ENCODE measurements at places on chromosomes 2 and 18.
A peak's percentile ranks its signal among the peaks of the same experiment; 100 is the strongest.

GRCh38 chr2:85760371-85760770, 6.6 kb downstream of the ATOH8 start:
- DNase-seq = no peak

GRCh38 chr2:212548455-212548819, 9.8 kb upstream of the ERBB4 start:
- DNase-seq = no peak

GRCh38 chr2:159051661-159052060, 83.2 kb downstream of the TANC1 start:
- no peak for DNase-seq

DNA sequence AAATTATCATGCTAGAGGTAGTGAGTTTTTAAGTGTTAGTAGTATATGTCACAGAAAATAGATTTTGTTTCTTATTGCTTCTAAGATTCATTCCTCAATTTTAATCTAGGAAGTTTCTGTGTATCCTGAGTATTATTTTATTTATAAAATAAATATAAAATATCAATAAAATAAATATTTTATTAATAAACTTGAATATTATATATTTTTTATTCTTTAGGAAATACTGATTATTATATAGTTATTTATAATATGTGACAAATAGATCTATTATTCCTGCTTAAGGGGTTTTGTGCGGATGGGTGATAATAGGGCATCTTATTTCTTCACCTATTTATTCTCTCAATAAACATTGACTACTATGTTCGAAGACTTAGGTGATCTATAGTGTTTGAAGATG, 191.0 kb downstream of the ZNF407 start:
- DNase-seq = no peak

GRCh38 chr2:150141226-150142001, 346.1 kb downstream of the RND3 start:
- DNase-seq = no peak

- DNase-seq = peak; percentile 94
Observed at GRCh38 chr2:85595301-85596025, at the start of gene RNF181. RNF181 (plus strand) TSS chr2:85595745; CDS start chr2:85595764, 19 bp downstream.

- no peak for DNase-seq
Observed at GRCh38 chr2:183666031-183666430, 541.8 kb downstream of the NUP35 start.

- no peak for DNase-seq
Observed at GRCh38 chr2:69209482-69209881, 177.5 kb downstream of the GFPT1 start.

GRCh38 chr2:216879727-216880508, 20.1 kb upstream of the TNP1 start:
- no peak for DNase-seq

DNA sequence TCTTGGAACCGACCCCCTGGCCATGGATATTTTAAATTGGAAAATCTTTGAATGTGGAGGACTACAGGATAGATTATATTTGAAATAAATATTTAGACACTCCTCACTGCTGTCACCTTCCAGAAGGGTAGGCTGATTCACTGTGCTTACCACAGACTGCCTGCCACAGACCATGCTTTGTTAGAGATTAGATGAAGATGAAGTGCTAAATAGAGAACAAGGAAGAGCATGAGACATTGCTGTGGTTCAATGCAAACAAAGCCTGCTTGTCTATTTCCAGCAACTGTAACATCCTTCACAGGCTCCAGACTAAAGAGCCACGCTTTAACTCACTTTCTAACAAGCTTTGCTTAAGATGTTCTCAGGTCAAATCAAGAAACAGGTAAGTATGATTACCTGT, 81.0 kb upstream of the TMEM17 start:
- DNase-seq = no peak

DNA sequence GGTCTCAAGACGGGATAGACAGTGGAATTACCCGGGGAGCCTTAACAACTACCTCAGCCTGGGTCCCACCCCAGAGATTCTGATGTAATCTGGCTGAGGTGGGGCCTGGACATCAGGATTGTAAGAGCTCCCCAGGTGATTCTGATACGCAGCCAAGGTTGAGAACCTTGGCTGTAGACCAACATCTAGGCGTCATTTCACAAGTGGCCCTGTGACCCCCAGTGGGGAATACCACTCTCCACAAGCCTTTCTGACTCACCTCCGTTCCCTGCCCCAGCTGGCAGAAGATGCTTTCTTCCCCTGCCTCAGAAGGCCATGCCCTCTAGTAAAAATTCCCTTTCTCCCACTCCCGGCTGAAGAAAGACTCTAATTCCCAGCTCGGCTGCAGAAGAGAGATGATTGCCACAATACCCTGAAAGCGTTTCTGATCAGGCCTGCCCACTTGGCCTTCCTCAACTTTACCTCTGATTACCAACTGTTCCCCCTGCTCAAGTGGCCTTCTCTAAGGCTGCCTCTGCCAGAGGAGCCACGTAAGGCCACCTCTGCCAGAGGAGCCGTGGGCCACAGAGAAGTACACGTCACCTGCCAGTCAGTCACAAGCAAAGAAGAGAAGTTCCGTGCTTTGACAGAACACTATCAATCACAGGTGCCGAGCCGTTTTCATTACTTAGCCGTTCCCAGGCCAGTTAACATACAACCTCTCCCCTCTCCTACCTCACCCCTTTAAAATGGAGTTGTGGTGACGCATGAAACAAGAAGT, 116.8 kb upstream of the PKDCC start:
- DNase-seq = no peak

DNA sequence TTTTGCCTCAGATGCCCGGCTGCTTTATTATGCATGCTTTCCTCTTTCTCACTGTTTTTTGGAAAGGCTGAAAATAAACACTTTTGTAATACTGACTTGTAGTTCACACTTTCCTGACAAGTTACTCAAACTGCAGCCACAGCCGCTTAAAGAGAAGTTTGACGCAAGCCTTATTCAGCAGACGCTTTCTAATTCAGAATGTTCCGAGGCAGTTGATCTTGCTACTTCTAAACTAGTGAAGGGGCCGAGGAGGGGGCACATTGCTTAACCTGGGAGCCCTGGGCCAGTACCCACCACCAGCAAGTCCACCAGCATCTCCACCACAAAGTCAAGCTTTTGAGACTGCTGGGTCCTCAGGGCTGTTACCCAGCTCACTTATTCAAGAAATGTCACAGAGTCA, 71.8 kb upstream of the SPRED2 start:
- DNase-seq = no peak

DNA sequence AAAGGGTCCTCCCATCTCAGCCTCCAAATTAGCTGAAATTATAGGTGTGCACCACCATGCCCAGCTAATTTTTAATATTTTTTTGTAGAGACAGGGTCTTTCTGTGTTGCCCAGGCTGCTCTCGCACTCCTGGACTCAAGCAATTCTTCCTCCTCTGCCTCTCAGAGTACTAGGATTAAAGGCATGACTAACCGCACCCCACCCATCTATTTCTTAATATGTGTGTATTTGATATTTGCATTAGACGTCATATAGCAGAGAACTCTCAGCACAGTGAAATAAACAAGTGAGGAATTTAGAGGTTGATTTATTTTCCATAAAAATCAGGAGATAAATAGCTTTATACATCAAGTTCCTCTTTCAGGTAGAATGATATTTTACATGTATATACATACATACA, 213.5 kb downstream of the FSIP2 start:
- no peak for DNase-seq

DNA sequence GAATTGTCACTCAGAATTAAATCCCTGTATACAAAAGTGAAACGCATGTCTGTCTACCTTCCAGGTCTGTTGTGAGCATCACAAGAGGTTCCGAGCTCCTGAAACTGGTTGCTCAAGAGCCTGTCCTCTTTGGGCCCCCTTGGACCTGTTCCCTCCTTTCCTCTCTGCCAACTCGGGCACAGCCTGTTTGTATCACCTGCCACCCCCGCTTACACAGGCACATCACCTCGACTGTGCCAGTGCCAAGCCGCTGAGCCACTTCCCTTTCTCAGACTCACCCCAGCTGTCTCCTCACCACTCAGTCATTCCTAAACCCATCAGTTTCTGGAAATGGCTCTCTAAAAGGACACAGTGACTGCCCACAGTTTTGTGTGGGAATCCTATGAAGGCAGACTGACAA, 3.1 kb downstream of the EFR3B start:
- no peak for DNase-seq

GRCh38 chr2:55408918-55409868, 10.5 kb downstream of the CCDC88A start:
- no peak for DNase-seq

DNA sequence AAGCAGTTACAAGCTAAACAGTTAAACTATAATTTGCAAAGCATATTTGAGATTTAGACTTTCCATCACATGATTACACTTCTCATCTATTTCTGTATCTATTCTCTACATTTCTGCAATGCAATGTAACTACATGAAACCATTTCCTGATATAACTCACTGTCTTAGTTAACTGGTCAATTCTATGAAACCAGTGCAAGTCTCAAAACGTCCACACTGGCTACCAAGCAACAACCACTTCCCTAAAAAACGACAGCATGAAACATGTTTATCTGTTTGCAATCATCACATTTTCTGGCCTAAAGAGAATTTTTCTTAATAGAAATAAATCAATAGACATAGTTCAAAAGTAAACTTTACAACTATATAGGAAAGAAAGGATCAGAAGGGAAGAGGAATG, 17.4 kb downstream of the FECH start:
- no peak for DNase-seq

- no peak for DNase-seq
Observed at GRCh38 chr18:24002479-24002878, 12.1 kb upstream of the TTC39C start.

GRCh38 chr2:60152226-60152833, 401.1 kb downstream of the BCL11A start:
- DNase-seq = no peak

DNA sequence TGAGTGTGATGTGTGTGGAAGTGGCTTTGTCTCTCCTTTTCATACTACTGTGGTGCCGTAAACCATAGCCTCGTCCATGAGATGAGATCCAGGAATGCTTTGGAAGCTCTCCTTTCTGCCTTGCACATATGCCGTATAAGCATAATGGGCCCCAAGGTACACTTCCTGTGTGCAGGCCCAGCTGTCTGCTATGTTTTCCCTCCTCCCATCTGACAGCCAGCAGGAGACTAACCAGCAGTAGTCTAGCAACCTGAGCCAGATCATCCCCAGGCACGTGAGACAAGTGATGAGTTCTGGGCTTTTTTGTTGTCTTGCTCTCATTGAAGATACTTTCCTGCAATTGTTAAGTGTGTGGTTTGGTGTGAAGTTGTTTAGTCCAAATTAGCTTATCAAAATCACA, 555.5 kb upstream of the LRRTM4 start:
- DNase-seq = no peak

- no peak for DNase-seq
Observed at GRCh38 chr2:39416140-39416539, 20.9 kb downstream of the MAP4K3 start.
